ENCODE measurements at places on chromosomes 5 and 9. TPM values are rescaled to one million over a fixed set of nuclear protein-coding genes. Genes with fewer than 3 reads are reported as not detected.

The PCDHB12 gene
- total RNA-seq: 15.5 TPM

The PGM5 gene
- total RNA-seq: 3.2 TPM

The PSAT1 gene
- total RNA-seq: 48.9 TPM

The ADCY2 gene
- 32.3 TPM for total RNA-seq

The CD180 gene
- total RNA-seq: 1.2 TPM

The CCDC192 gene
- not detected for total RNA-seq

The EIF4E1B gene
- 0.46 TPM for total RNA-seq

The PCDHAC2 gene
- 47.1 TPM for total RNA-seq

The TTC23L gene
- total RNA-seq: 7.6 TPM

The CAST gene
- 30.2 TPM for total RNA-seq

The KCNIP1 gene
- 51.2 TPM for total RNA-seq

The QRFP gene
- total RNA-seq: not detected

The PCDHGA8 gene
- total RNA-seq: 6.9 TPM

The ANGPTL2 gene
- total RNA-seq: 4.2 TPM

The ZFP37 gene
- total RNA-seq: 17.5 TPM

The ESM1 gene
- total RNA-seq: 2.3 TPM

The KIF2A gene
- total RNA-seq: 254 TPM

The ZNF483 gene
- total RNA-seq: 65.7 TPM

The ORM2 gene
- total RNA-seq: not detected

The CERCAM gene
- total RNA-seq: 10.4 TPM

The GARIN3 gene
- not detected for total RNA-seq

The SLC22A4 gene
- total RNA-seq: 2.5 TPM

The IFNA2 gene
- total RNA-seq: not detected

The BARHL1 gene
- total RNA-seq: 0.69 TPM

The ENTPD2 gene
- total RNA-seq: 3.2 TPM

The CORO2A gene
- total RNA-seq: 7.6 TPM

The SPINK13 gene
- total RNA-seq: not detected

The CATSPER3 gene
- 0.23 TPM for total RNA-seq

The BTNL3 gene
- not detected for total RNA-seq

The SLC23A1 gene
- 0.69 TPM for total RNA-seq

The TMEM215 gene
- total RNA-seq: 9.0 TPM

The FOXD4L6 gene
- total RNA-seq: 0.46 TPM

The C9 gene
- not detected for total RNA-seq

The AQP7 gene
- total RNA-seq: not detected

The SPINK7 gene
- total RNA-seq: not detected

The TAF11L5 gene
- total RNA-seq: not detected

The FCN1 gene
- total RNA-seq: 1.8 TPM

The ARL14EPL gene
- total RNA-seq: not detected

The ANKHD1 gene
- 88.6 TPM for total RNA-seq
